ENCODE measurements at places on chromosomes 12 and 14.

DNA sequence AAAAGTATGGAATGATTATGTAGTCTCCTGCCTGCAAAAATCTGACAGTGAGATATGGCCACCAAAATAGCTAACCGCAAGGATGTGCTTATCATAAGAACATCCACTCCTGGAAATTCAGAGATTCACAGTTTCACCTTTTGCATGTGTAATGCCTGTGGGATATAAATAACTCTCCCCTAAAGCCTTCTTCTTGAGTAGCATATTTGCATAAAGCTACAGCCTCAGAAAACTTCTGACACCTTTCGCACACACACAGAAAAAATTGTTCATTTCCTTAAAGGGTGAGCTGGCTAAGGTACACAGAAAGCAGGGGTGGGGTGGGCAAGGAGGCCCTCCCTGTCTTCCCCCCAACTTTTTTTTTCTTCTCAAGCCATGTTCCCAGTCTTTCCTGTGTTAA lies 3.1 kb upstream of the IGF1 start:
- DNase-seq, result no peak

GRCh38 chr14:24995016-24995415 lies 54.9 kb downstream of the STXBP6 start:
- DNase-seq, result no peak

DNA sequence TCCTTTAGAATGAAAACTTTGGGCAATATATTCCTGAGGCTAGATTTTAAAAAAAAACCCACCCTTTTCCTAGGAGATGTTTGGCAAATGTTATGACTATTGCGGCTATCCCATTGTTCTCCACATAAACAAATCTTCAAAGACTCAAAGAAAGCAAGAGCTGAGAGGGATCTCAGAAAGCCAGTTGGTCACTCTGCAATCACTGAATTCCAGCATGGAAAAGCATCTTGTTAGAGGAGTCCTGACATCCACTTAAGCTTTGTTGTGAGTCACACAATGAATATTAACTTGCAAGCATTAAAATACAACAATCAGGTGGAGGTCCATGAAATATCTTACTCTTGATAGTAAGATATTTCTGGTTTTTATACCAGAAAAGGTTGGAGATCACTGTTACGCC lies 11.0 kb upstream of the PTPRB start:
- no peak for DNase-seq

DNA sequence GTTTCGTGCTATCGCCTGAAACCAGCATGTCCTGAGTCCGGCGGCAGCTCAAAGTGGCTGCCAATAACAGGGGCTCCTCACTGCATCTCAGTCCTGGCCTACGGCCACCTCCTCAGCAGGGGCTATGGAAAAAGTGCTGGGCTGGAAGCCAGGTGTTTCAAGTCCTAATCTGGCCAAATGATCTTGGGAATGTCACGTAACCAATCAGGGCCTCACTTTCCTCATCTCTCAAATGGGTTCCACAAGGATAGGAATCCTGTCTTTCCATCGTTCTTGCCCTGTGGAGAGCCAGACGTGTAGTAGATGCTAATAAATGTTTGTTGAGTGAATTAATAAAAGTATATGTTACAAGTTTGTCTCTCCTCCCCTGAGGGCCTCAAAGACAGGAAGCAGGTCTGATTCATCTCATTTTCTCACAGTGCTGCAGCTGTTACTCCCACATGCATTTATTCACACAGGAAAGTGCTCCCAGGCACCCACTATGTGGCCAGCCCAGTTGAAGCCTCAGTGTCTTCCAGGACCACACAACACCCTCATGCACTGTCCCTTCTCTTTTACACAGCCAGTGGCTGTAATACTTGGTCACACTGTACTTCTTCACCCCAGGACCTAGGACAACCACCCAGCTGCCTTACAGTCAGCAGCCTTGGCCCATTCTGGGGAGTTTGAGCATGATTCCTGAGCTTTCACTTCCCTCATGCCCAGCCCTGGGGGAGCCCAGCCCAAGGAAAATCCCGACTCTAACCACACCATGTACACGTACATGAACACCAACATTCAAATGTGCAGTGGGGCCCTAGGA lies 5.0 kb downstream of the CMKLR1 start:
- DNase-seq, result peak; percentile 89

DNA sequence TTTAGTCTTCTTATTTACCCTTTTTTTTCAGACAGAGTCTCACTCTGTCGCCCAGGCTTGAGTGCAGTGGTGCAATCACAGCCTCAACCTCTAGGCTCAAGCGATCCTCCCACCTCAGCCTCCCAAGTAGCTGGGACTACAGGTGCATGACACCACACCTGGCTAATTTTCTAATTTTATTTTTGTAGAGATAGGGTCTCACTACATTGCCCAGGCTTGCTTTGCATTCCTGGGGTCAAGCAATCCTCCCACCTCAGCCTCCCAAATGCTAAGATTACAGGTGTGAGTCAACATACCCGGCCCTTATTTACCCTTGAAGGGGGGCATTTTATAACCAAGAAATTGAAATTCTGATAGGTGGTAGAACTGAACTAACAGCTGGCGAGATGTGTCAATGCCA lies 21.0 kb downstream of the HECTD4 start:
- DNase-seq, result no peak

GRCh38 chr12:127165567-127166392 lies 1101.2 kb upstream of the TMEM132C start:
- peak; percentile 86 for DNase-seq

DNA sequence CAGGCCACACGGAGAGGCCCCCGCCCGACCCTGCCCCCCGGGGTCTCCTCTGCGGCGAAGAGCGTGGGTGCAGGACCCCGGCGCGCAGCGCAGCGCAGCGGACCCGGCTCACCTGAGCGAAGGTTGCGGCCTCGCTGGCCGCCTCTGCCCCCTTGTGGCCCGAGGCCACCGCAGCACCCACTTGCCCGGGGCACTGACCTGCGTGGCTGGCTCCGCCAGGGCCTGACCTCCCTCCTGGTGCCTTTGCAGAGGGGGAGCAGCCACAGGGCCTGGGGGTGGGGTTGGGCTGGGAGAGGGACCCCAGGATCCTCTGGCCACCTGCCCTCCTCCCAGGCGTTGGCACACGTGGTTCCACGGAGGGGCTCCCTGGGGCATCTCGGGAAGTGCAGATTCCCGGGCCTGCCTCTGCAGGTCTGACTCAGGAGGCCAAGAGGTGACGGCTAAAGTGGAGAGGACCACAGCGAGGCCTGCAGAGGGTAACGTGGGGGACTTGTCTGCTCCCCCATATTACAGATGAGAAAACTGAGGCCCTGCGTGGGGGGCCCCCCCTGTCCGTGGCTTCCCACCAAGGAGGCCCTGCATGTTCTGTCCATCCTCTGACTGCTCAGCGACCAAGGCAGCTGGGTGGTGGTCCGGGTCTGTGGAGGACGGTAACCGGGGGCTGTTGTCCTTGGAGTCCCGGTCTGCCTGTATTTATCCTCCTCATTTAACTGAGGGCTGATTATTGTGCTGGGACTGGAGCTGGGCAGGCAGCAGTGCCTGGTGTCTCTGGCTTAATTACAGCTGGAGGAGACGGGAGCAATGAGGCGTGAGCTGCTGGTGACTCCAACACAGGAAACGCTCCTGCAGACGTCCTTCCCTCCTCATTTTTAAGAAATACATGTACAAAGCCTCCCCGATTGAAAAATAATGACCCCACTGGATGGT lies 67.9 kb upstream of the BEGAIN start:
- DNase-seq, result peak; percentile 60

DNA sequence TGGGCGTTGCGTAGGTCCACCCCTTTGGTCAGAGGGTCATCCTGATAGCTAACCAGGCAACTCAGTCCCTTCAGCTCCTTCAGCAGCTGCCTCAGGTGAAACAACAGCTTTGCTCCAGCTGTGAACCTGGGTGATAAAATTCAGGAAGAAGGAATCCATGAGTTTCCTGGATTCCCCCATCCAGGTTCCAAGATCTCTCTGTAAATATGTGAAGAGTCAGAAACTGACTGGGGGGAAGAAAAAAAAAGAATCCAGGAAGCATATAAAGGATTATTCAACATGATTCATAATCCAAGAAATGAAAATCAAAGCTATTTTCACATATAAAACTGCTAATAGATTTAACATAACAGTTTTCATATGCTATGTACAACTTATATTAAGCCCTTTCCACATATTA lies 8.6 kb downstream of the STAT2 start:
- no peak for DNase-seq

- no peak for DNase-seq
Measured at GRCh38 chr14:57085801-57086200, 182.9 kb downstream of the EXOC5 start.

DNA sequence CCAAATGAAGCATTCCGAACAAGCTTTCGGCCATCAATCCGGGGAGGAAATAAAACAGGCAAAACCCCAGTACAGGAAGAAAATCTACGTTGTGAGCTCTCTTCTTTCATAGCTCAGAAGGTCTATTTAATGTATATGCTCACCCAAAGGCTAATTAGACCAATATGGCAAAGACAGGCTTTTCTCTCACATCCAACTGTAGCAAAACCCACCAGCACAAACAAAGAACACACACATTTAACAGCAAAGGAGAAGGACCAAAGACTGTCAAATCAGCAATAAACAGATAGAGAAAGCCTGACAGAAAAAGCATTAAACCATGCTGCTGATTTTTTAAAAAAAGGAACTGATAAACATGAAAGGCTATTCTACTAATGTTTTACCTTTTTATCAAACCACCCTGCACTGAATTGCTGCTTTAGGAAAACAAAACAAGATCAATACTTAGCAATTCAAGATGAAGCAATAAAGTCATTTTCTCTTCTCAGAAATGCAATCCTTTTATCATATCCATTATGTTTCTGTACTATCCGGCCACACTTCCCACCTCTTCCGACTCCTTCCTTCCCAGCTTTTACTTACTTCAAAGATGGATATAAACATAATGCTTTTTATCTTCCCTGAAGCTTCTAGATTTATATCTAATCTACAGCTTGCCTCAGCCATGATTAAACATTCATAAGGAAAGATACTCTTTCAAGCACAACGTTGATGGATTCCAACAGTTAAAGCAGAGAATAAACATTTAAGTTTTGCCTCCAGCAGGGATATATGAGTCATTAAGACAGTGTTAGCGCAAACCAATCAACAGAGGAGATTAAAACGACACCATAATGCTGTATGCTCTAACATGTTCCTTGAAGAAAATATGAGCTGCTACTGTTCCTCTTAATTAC lies 74.6 kb upstream of the BBS10 start:
- DNase-seq, result peak; percentile 8
